ENCODE measurements at places on chromosomes 5 and 9. TPM values are rescaled to one million over a fixed set of nuclear protein-coding genes. Genes with fewer than 3 reads are reported as not detected.

DNA sequence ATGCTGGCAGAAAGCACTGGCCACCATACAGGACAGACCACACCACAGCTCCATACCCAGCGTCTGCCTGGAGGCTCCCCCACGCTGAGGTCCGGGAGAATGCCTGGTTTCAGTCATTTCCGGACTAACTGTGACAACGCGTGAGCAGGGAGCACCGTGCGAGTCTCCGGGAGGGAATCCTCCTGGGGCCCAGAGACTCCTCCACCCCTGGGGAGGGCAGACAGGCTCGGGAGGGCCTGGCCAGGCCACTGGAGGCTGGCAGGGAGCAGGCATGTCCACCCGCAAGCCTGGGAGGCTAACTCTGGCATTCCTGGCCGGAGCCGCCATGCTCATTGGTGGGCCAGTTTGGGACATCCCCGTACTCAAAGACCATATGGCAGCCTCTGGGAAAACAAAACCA lies 6.5 kb downstream of the BRD3OS start:
- ATAC-seq: no peak

DNA sequence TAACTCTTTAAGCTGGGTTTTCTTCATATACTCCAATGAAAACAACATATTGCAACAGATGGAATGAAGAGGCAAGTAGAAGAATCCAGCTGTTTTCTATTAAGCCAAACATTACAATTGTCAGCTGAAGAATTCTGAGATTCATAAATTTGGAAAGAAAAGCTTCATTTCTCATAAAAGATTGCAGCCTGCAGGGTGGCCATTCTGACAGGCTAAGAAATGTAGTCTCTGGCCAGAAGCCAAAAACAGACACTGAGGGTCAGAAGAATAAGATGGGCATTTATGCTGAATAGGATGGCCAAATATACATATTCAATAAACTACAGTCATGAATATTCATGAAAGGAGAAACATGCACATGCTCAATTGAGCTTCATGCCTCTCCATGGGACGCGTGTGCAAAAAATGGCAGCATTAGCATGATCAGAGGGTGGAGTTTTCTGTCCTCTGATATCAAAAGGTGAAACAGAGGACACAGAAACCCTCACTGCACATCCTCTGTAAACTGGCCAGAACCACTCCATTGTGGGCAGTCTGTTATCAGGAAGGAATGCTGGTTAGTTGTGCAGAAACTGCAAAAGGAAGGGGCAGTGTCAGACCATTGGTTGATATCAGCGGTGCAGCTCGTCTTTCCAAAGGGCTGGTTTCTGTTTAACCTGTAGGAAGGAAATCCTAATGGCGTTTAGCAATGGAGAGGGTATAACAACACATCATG lies 50.2 kb downstream of the FXN start:
- no peak for ATAC-seq

DNA sequence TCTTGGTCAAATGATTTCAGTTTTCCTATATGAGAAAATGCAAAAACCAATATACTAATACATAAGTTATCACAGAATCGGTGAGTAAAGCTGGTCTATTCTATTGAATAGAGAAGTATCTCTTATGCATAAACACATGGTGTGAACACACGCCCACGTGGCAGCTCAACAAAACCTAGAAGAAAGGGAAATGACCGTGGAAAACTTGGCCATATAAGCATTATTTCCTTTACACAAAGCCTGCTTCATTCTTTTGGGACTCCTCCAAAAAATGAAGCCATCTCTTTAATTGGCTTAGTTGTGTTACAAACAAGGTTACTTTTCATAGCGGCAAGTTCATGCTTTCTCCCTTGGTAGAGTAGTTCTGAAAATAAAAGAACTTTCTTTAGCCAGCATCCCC lies 183.2 kb downstream of the TMEM161B start:
- ATAC-seq: no peak

DNA sequence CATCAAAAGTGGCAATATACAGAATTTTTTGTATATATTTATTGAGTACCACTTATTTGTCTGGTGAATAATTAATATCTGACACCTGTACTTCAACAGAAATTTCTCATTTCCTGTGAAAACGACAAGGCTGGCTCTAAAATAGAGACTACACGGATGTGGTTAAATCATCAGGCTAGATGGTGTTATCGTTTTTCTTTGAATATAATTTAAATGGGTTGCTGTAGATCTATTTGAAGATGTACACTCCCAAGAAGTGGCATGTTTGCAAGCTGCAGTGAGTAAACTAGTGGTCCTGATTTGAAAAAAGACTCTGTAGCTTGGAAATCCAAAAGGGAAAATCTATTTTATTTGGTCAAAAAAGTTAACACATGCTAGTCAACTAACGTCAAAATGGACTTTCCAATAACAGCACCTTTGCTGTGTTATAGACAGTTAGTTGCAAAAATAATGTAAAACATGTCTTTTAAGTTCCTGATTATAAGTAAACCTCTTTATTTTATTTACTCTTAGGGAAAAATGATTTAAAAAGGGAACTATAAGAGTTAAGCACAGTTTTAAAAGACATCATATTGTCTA lies 13.8 kb downstream of the ST8SIA4 start:
- ATAC-seq: peak; percentile 33

- no peak for ATAC-seq
Observed at GRCh38 chr9:69801989-69802388, 18.6 kb upstream of the CFAP95 start.

DNA sequence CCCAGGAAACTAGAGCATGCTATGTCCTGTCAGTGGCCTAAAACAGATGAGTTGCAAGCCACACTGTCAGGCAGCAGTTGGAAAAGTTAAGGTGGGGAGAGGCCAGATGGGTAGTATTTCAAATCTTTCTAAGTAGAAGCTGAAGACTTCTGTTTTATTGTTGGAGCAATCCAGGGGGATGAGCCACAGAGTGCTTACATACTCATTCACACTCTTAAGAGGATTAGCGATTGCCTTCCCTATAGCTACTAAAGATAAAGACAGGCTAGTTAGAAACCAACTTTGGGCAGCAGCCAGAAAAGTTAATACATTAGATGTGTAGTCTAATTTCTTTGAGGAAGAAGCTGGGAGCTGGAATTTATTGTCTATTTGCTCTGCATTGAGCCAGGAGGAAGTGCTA lies 61.7 kb upstream of the ELAVL2 start:
- ATAC-seq: no peak

DNA sequence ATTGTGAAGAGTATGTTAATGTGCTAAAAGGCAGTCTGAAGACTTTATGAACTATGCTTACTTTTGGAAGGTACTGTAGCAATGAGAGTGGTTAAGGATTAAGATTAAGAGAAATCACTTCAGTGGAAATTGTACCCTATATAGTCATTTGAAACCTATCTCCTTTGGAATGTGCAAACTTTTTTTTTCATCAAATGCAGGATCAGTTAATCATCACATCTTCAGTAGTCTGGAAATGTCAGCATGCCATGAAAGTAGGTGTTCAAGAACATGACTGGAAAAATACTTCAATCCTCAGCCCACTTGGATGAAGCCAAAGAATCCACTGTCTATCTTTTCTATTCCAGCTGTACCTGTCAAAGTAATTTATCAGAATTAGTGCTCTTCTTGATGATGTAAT lies 157.8 kb upstream of the TMEM161B start:
- ATAC-seq: no peak

- ATAC-seq: no peak
Observed at GRCh38 chr9:126534431-126535186, 79.1 kb upstream of the LMX1B start.

DNA sequence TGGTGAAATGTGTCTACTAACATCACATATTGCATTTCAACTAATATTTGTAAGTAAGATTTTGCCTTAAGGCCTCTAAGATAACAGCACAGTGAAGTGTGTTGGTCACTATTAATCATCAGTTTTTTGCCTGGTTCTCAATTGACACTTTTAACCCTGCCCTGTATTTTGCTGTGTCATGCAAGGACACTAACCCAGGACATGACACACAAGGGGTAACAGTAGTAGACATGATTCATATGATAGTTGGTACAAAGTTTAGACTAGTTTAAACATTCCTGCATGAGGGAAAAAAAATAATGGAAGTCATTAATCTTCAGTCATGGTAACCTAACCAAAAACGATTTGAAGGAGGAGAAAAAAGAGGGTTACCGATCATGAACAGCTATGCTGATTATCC lies 207.0 kb downstream of the DEPDC1B start:
- ATAC-seq: no peak

GRCh38 chr9:114207034-114207810 lies 51.9 kb downstream of the COL27A1 start:
- no peak for ATAC-seq

DNA sequence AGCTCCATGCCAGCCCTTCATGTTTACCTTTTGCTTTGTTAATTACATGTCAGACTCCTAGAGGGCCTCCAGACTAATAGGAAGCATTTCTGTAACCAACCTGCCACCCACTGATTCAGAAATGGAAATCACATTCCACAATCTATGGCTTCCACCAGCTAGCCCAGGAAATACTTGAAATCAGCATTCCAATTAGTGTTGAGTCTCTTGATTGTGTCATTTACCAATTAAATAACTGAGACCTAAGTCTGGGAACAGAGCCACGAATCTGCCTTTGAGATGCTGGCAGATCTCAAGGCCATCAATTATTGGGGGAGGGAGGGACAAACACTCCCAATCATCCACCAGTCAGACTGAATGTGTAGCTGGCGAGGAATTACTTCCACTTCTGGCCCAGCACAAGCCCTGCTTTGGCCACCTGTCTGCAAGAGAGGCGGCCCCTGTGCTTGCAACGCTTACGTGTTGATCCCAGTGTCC lies 27.4 kb upstream of the SAP30L start:
- no peak for ATAC-seq

The HAVCR2 gene
- 35.4 TPM for total RNA-seq

The PCDHGA6 gene
- 0.40 TPM for total RNA-seq

The CCL21 gene
- not detected for total RNA-seq

The GCNT4 gene
- total RNA-seq: 0.91 TPM

The SMIM33 gene
- total RNA-seq: 0.90 TPM
